ENCODE measurements at places on chromosomes 7 and 10. TPM values are rescaled to one million over a fixed set of nuclear protein-coding genes. Genes with fewer than 3 reads are reported as not detected.

ZNF716 gene
- 0.53 TPM for total RNA-seq

TLX1 gene
- not detected for total RNA-seq

NUDT13 gene
- 1.1 TPM for total RNA-seq

SH2D4B gene
- not detected for total RNA-seq

RHOBTB1 gene
- 39.8 TPM for total RNA-seq

OR9A2 gene
- total RNA-seq, result not detected

DNA sequence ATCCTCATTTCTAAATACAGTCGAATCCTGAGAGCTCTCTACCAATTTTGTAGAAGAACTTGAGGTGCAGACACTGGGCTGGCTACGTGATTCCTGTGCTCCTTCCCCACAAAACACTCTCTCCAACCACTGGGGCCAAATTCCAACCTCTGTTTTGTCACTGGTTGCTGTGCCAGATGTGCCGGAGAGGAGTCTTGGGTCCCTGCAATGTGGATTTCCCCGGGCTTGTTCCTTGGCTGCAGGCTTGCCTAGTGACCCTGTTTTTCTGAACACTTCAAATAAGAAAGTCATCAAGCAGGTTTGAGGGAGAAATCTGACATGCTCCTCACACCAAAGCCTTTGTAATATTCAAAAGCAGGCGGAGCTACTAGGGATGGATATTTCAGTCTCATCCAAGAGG is 44.4 kb upstream of the AGBL3 start:
- DNase-seq, result no peak

- DNase-seq, result no peak
Observed at GRCh38 chr10:71575934-71576801, 143.4 kb downstream of the C10orf105 start.

DNA sequence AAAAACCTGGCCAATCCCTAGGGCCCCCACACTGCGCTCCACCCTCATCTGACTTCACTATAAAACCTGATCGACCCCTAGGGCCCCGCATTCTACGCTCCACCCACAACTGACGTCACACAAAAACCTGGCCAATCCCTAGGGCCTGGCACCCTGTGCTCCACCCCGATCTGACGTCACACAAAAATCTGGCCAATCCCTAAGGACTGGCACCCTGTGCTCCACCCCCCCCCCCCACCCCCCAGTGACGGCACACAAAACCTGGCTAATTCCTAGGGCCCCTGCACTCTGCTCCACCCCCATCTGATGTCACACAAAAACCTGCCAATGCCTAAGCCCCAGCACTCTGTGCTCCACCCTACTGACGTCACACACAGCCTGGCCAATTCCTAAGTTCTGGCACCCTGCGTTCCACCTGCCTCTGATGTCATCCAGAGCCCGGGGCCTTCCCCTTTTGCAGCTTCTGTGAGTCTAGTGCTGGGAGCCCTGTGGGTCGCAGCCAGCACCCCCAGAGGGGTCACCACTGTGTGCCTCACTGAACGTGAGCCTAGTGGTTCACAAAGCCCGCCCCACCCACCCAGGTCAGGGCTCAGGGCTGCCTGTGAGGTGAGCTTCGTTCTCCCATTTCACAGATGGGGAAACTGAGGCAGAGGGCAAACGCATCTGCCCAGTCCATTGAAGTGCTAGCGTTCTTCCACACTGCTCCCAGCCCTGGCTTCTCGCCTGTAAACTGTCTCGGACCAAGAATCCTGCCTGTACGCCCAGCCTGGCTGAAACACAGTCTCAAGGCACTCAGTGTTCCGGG is 40.6 kb downstream of the MICALL2 start:
- peak; percentile 70 for DNase-seq

DNA sequence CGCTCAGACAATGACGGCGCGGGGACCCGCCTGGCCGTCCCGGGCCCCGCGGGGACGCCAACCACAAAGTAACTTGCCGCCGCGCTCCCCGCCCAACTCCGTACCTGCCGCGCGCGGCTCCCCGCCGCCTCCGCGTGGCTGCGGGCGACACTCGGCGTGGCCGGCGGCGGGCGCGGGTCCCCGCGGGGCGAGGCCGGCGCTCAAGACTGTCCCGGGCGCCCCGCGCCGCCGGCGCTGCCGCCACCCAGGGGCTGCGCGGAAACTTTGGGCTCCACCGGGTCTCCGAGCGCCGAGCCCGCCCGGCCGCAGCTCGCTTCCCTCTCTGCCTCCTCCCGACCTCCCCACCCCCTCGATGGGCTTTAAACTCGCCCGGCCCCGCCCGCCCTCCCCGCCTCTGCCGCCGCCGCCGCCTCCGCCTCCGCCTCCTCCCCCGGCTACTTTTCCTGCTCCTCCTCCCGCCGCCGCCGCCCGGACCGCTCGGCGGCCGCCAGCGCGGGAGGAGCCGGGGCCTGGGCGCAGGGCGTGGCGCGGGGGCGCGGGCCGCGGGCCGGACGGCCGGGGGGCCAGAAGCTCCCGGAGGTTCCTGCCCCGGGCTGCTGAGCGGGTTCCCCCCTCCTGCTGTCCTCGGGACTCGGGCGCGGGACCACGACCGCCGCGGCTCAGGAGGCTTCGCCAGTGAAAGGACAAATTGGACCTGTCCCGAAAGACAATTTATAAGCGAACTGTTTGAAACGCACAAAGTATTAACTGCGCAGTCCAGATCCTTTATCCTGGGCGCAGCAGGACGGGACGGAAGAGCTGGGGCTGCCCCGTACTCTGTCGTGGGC is 10.6 kb upstream of the GRB10 start:
- peak; percentile 74 for DNase-seq

GRCh38 chr10:99593312-99593711 is 26.9 kb downstream of the SLC25A28 start:
- no peak for DNase-seq

DNA sequence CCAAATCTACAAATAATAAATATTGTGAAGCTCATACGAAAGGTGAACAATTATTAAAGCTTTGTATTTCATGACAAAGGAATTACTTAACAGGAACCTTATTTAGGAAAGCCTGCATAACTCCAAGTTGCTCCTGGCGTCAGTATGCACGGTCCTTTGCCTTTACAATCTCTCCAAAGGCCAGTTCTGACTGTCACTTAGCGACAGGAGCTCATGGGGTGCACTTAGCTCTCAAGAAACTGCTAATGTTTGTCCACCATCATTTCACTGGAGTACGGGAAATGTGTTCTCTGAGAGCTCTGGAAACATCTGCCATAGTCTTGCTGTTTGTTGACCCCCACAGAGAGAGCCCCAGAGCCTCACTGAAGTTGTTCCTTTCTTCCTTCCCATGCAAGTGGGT is 781.5 kb upstream of the POM121L12 start:
- DNase-seq, result no peak

DNA sequence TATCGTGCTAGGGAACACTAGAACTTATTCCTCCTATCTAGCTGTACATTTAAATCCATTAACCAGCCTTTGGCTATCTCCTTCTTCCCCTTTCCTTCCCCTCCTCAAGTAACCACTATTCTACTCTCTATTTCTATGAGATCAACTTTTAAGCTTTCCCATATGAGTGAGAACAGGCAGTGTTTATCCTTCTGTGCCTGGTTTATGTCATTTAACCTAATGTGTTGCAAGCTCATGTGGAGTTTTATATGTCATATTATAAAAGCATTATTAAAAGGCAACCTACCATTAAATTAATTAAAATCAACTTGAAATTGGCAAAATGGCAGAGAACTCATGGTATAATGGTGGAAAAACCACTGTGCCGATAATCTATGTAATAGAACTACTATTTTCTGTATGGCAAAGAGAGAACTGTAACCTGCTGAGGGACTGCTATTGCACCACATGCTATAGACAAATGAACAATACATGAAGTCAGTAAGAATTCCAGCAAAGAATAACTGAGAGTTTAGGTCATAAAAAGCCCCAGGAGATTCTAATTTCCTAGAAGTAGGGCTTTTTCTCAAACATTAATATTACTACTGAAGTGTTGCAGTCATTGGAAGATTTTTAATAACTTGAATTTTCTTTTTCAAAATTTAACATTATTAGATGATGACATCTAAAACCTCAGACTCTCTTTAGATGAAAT is 81.8 kb downstream of the LRRN3 start:
- DNase-seq, result no peak

DNA sequence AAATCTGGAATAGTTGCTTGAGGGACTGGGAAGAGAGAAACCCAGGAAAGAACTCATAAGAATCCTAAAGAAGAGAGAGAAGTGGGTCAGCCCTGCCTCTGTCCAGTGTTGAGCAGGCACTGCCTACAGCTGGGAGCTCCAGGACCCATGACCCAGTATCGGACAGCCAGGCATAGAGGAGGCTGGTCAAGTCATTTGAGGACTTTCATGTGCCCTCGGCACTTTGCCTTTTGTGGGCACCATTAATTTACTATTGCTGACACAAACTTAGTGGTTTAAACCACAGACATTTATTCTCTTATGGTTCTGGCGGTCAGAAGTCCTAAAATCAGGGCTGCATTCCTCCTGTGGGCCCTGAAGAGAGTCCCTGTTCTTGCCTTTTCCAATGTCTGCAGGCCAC is 60.3 kb downstream of the CPXM2 start:
- no peak for DNase-seq

- DNase-seq, result no peak
Observed at GRCh38 chr7:7352845-7353244, 170.5 kb downstream of the C1GALT1 start.

DNA sequence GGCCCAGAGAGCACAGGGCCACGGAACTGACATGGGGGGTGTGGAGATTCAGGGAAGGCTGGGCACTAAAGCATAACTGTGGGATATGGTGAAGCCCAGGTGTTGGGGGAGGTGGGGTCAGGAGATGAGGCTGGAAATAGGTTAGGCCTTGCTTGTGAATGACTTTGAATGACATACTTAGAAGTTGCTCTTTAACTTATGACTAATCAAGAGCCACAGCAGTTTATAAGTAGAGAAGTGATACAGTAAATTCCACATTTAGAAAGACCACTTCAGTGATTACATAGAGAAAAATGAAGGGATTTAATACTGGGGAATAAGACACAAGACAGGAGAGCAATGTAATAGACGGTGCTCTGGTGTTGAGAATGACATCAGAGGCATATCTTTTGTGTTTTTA is 120.8 kb upstream of the SEC61G start:
- DNase-seq, result no peak

DNA sequence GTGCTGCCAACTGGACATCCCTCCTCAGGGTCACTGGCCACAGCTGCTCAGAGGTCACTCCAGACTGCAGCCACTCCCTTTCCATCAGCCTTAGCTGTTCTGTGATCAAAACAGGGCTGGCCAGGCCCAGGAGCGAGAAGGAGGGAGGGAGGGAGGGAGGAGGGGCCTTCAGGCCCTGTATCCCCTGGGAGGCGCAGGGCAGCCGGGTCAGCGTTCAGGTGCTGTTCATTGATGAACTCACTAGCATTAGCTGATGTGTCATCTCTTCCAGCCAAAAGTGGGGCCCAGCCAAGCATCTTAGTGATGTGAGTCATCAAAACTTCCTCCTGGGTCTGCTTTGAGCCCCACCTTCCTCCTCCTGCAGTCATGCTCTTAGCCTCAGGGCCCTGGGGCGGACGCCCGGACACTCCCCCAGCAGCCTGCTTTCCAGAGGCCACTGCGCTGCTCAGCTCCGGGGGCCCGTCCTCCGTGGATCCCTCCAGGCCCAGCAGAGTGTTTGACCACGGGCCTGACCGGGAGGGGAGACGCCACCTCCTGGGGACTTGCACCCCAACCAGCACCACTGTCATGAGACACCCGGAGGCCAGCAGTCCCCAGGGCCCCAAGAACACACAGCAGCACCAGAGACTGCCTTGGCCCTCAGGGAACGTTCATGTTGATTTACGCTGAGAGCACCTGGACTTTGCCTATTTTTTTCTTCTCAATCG is 149.2 kb downstream of the PRKAG2 start:
- DNase-seq, result peak; percentile 97

DNA sequence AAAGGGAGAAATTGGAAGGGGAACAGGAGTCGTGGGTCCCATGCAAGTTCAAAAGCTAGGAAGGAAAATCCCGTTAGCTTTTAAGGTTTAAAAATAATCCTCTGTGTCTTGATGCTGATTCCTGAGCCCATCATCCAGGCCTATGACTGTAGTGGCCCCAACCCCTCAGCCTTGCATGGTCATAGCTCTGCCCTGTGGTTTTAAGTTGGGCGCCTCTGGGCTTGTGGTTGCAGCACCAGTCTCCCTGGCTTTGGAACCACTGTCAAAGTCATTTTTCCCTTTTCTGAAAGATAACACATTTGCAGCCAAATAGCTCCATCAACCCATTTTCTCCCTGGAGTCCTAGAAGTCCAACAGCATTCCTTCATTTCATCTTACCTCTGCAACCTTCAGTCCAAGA is 13.6 kb downstream of the TMEM236 start:
- DNase-seq, result no peak

- DNase-seq, result no peak
Observed at GRCh38 chr10:12358863-12359564, 9.7 kb downstream of the CAMK1D start.

GRCh38 chr10:6204341-6205191 is 1.8 kb downstream of the PFKFB3 start:
- peak; percentile 27 for DNase-seq

DNA sequence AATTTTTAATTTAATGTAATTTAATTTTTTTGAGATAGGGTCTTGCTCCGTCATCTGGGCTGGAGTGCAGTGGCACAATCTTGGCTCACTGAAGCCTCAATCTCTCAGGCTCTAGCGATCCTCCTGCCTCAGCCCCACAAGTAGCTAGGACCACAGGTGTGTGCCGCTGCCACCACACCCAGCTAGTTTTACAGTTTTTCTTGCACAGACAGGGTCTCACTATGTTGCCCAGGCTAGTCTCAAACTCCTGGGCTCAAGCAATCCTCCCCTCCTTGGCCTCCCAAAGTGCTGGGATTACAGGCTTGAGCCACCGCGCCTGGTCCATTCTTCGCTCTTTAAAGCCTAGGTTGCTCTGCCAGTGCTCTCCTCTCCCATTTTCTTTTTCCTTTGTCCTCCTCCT is 12.9 kb downstream of the CALML3 start:
- no peak for DNase-seq

DNA sequence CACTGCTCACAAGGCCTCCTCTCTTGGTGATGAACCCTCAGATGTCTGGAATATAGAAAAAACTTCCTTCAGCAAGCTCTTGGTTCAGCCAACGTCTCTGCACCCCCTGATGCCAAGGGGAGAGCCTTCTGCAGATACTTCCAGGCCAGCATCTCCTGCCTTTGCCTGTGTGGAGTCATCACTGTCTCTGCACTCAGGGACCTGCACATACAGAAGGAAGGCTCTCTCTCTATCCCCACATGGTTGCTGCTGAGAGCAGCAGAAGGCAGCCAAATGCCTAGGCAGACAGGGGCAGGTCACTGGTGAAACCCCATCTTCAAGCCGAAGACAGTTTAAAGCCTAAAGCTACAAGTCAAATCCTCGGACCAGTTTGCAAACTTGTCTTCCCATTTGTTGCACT is 137.6 kb downstream of the WDR11 start:
- no peak for DNase-seq

GRCh38 chr7:112765105-112765504 is 25.1 kb downstream of the TMEM168 start:
- DNase-seq, result no peak

GRCh38 chr10:44030132-44030531 is 354.8 kb downstream of the CXCL12 start:
- no peak for DNase-seq
